Activated CD4-positive, CD25-positive, alpha-beta regulatory T cell treated with anti-CD3 and anti-CD28 coated beads, Interleukin-2, amount 50 U/mL, for 24 hours (primary cell): ENCODE measurements at places on chromosomes 2 and 18.

DNA sequence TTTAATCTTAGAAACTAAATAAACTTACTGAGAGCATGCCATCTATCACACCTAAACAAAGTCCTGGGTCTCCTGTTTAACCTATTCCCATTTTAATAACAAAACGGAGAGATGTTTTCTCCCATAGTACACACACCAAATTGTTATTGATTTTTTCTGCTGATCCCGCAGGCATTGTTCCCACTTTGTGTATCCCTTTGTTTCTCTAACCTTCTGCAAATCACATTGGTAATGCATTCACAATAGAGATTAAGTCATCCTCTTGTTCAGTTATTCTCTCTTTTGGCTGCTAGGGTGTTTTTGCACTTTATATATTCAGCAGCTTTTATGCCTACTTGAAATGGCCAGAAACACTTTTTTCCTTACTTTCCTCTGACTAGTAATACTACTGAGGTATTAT is 1071.9 kb upstream of the CDH2 start:
- no peak for ATAC-seq

GRCh38 chr2:202519453-202519852 is 115.3 kb upstream of the FAM117B start:
- no peak for ATAC-seq

DNA sequence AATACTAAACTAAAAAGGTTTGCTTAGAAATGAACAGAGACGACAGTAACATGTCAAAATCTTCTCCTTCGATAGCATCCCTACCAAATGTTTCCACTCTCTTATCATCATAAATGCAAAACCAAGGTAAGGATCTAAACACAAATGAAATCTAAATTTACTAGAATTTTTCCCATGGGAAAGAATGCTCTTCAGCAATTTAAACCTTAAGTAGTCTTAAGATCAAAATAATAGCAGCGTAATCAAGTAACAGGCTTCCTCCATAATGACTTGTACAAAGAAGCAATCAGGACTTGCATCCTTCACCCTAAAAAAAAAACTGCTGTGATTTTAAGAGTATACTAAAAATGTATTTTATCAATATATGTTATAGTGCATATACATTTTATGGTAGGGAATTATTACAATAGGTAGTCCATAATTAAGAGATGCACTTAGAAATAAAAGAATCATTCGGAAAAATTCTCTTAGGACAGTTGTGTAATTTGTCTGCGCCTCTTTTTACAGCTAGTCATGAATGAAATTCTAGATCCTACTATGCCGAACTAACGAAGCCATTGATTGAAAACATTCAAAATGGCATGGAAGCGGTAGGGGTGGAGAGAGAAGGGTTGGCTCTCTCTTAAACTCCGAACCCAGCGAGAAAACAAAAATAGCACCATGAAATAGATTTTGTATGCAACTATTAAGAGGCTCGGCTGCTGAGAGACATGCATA is 1.3 kb downstream of the PGAP1 start:
- ATAC-seq, result no peak

DNA sequence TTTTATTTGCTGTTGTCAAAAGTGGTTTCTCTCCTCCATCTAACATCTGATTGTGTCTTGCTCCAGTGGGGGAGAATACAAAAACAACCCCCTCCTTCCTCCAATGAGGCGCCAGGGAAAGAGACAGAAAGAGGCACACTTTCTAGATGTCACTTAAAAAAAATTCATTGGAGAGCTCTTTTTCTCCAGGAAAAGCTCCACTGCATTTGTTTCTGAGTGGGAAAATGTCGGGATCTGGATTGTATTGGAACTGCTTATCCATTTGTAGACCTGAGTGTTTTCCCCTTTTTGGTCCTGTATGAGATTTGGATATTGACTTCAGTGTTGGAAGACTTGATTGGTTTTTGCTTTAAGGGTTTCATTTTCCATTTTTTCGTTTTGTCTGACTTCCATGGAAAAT is 995 bp downstream of the MBD5 start:
- ATAC-seq, result no peak

- no peak for ATAC-seq
Observed at GRCh38 chr18:36379435-36379984, 82.0 kb downstream of the FHOD3 start.

DNA sequence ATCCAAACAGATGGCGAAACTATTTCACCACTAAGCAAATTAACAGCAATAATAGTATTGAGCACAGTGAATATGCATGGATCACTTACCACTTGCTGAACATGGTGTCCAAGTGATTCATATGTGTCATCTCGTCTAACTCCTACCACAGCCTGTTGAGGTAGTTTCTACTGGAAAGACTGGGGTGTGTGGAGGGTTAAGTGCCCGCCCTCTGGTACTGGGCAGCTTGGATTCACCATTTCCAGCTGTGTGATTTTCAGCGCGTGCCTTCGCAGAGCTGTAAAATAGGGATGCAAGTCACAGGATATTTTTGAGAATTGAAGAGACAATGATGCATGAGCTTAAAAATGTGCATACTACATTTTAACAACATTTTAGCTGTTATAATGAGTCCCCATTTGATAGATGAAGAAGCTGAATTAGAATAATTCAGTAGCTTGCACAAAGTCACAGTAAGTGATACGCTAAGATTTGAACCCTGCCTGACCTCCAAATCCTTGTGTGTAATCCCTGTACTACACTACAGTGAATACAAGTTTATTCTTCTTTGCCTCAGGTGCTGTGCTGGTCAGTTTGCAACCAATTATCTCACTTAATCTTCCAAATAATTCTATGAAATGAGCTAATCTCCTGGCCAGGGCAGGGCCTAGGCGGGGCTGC is 75.2 kb upstream of the SIX2 start:
- ATAC-seq, result no peak

DNA sequence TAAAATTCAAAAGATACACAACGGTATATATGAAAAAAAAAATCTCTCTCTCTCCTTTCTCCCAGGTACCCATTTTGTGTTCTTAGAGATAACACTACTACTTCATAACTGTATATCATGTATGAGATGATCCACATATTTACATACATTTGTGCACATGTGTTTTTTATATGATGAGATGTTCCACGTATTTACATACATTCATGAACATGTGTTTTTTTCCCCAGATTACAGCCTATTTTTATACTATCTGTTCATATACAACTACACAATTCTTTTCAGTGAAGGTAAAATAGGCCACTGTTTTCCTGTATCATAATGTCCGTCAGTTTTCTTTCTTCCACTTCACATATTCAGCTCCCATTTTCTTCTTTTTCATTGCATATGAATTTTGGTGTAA is 808.9 kb downstream of the LRRTM4 start:
- ATAC-seq, result no peak

- ATAC-seq, result no peak
Observed at GRCh38 chr2:234587341-234588053, 90.6 kb upstream of the ARL4C start.

GRCh38 chr2:48723129-48723528 is 32.4 kb downstream of the LHCGR start:
- no peak for ATAC-seq

DNA sequence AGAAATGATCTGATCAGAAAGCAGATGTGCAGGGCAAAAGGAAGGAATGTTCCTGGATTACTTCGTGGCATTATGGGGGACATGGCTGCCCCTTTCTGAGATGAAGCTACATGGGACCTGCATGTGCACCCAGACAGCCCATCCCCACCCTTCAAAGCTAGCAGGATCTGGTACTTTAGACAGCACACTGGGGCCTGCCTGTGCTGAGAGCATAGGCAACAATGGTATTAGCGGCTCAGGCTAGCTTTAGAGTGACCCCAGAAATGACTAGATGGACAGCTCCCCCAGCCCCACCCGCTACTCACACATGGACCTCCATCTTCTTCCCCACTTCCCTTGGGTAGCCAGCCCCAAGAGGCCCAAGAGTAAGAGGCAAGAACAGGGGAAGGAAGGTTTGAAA is 61.5 kb upstream of the NFE2L2 start:
- ATAC-seq, result no peak

GRCh38 chr2:239811111-239811781 is 213.9 kb downstream of the NDUFA10 start:
- no peak for ATAC-seq

GRCh38 chr18:40447820-40448219 is 1507.2 kb upstream of the PIK3C3 start:
- no peak for ATAC-seq

- ATAC-seq, result no peak
Observed at GRCh38 chr2:168156661-168157060, 90.7 kb downstream of the STK39 start.

DNA sequence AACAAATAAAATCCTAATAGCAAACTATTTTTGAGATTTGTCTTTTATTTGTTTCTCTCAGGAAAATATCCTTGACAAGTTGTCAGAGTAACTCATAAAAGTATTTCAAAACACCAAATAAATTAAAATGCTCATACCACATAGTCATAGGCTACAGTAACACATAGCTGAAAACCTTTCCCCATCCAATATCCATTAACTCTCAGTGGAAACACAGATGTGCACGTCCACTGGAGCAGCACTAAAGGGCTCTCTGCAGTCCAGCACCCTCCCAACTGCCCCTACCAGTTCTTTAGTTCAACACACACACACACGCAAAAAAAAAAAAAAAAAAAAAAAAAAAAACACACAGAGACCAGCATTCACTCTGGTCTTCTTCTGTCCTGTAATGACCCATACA is 879 bp upstream of the XDH start:
- no peak for ATAC-seq

- no peak for ATAC-seq
Observed at GRCh38 chr2:19728125-19728524, 173.7 kb downstream of the TTC32 start.

GRCh38 chr2:15666861-15667808 is 75.5 kb downstream of the DDX1 start:
- ATAC-seq, result no peak

DNA sequence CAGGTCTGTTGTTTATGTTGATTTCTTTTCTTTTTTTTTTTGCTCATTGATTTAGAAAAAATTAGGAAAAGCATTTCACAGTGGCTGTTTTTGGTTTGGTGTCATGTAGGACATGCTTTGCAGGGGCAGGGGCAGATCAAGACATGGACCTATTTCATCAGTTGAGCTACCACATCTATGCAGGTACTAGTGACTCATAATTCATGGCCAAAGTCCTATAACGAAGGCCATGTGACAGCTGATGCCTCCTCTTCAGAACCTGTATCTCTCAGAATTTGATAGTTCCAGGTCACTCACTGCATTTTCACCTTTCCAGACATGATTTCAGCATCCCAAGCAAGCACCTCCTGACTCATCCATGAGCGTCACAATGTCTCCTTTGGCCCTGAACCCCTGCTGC is 195.8 kb downstream of the ALK start:
- no peak for ATAC-seq

GRCh38 chr18:35467624-35468016 is 30.1 kb downstream of the INO80C start:
- ATAC-seq, result no peak

- no peak for ATAC-seq
Observed at GRCh38 chr2:241381872-241382271, 25.8 kb downstream of the FARP2 start.

DNA sequence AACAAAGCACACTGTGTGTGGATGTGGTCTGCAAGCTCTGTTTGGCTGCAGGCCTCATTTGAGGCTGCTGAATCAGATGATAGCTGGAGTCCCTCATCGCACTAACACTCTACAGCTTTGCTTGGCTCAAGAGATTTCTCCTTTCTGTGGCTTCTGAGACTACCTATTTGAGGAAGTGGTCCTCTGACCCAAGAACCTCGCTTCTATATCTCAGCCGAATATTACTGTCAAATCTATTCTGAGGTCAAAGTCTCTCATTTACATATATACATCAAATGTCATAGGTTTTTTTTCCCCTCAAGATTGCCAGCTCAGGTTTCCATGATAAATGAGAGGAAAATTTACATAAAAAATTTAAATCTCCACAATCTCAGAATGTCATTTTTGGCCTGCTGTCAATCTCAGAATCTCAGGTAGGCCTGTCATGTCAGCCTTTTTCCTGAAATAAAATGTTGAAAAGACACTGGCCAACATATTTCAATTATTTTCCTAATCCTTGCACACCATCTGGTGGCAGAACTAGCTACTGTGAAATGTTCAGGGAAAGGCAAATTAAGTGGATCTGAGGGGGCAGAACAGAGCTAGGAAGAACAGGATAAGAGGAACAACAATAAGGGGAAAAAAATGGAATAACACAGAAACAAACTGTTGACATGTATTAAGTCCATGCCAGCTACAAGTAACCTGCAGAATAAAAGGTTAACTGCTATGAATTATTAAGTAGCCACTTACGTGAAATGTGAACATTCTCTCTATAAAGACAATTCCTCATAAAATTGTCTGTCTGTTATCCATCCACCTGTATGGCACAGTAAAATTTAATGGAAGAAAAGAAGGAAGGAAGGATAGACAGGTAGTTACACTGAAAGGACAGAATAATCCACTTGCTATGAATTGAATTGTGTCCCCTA is 39.3 kb downstream of the AP1S3 start:
- ATAC-seq, result no peak

- no peak for ATAC-seq
Observed at GRCh38 chr18:23918395-23919032, 96.0 kb upstream of the TTC39C start.

- no peak for ATAC-seq
Observed at GRCh38 chr18:70085641-70086040, 119.8 kb downstream of the RTTN start.

DNA sequence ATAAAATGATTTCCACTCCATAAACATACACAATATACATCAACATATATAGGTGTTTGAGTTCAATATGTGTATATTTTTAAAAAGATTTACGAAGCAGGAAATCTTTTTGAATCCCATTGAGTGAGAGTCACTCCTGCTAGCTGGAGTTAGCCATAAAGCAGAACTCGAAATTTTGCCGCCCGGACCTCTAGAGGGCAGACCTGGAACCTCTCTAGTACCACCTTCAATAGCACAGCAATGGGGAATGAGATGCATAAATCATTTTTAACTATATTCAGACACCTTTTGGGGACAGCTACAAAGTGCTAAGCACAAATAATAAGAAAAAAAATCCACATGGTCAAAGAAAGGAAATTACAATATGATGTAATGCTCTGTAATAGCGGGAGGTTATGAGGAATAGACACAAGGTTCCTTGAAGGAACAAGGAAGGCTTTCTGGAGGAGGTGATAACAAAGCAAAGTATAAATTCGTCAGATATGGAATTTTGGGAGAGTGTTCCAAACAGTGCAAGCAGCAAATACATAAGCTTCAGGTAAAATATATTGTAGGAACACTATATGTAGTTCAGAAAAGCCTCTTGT is 533.4 kb downstream of the ERBB4 start:
- ATAC-seq, result no peak

DNA sequence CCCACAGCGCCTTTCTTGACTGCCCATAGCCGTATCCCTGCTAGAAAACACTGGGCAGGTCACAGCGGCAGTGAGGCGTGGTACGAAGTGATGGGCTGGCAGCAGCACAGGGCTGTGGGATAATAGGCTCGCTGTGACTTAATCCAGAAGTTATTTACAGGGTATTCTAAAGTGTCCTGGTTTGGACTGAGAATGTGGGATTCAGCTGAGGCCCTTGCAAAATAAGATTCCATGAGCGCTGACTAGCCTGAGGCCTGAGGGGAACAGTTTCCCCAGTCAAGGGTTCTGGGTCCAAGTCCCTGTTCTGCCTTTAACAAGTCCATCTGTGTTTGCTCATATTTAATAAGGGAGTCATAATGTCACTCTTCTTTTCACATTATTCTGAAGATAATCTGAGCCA is 34.6 kb downstream of the SETBP1 start:
- no peak for ATAC-seq
